Uterus (tissue), 4 donors: ENCODE measurements at places on chromosomes 3 and 15. TPM values are rescaled to one million over a fixed set of nuclear protein-coding genes. Genes with fewer than 3 reads are reported as not detected.
A peak's percentile ranks its signal among the peaks of the same experiment; 100 is the strongest.

Gene FURIN
- 38.2 TPM for total RNA-seq

- no peaks in the 10 kb centered on the region for H3K36me3 ChIP-seq
- H3K4me3 ChIP-seq = no peak overlapping the region
- DNase-seq = no peak
- no peak overlapping the region for H3K27ac ChIP-seq
- H3K27me3 ChIP-seq = no peaks in the 10 kb centered on the region
Measured at GRCh38 chr3:76131396-76132153, 346.2 kb upstream of the ZNF717 start.

Gene TRIM42
- not detected for total RNA-seq

GRCh38 chr15:70039917-70040316 is 57.8 kb downstream of the TLE3 start:
- no peak overlapping the region for H3K27ac ChIP-seq
- no peaks in the 10 kb centered on the region for H3K27me3 ChIP-seq
- no peaks in the 10 kb centered on the region for H3K36me3 ChIP-seq
- H3K4me3 ChIP-seq = no peak overlapping the region

DNA sequence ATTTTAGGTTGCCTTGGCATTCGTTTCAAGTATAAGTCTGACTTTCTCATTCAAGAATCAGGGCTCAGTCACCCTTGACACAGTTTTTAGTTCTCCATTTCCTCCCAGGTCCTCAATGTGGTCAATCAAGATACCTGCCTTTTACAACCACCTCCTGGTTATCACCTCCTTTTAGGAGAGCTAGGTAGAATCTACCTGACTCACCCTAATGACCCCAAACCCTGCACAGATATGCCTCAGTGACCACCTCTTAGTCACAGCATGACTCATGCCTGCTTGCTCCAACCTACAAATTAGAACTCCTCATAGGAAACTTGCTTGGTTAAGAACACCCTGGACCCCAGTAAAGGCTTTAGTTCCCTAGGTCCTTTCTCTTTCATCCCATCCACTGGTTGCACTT is 22.5 kb downstream of the DMXL2 start:
- H3K4me1 ChIP-seq = no peaks in the 10 kb centered on the region
- H3K36me3 ChIP-seq = no peaks in the 10 kb centered on the region
- H3K27ac ChIP-seq = no peak overlapping the region
- H3K27me3 ChIP-seq = no peaks in the 10 kb centered on the region
- no peak overlapping the region for H3K4me3 ChIP-seq

- DNase-seq = no peak
- H3K27me3 ChIP-seq = no peaks in the 10 kb centered on the region
- H3K4me3 ChIP-seq = no peak overlapping the region
- H3K36me3 ChIP-seq = no peaks in the 10 kb centered on the region
- no peaks in the 10 kb centered on the region for H3K4me1 ChIP-seq
Measured at GRCh38 chr3:6612034-6612616, 248.8 kb upstream of the GRM7 start.

DNA sequence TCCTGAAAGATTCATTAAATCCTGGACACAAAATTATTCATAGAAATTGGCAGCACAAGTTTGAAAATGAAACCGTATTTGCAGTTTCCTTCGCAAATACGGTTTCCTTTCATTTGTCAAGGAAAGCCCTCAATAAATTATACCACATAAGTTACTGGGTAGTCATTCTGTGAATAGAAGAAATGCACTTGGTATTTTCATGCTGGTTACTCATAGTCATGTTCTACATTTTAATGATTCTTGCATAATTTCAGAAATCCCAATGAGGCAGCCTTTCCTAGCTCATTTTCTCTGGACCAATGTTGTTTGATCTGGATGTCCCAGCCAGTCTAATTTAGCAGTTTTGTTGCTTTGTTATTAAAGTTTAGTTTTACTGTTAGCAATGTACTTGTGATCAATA is 43.2 kb downstream of the MINAR1 start:
- H3K27ac ChIP-seq = no peak overlapping the region
- no peaks in the 10 kb centered on the region for H3K36me3 ChIP-seq
- no peak overlapping the region for H3K4me3 ChIP-seq
- no peaks in the 10 kb centered on the region for H3K4me1 ChIP-seq
- no peaks in the 10 kb centered on the region for H3K27me3 ChIP-seq

Gene AMOTL2
- total RNA-seq = 55.9 TPM

Gene FXR1
- total RNA-seq = 236 TPM

DNA sequence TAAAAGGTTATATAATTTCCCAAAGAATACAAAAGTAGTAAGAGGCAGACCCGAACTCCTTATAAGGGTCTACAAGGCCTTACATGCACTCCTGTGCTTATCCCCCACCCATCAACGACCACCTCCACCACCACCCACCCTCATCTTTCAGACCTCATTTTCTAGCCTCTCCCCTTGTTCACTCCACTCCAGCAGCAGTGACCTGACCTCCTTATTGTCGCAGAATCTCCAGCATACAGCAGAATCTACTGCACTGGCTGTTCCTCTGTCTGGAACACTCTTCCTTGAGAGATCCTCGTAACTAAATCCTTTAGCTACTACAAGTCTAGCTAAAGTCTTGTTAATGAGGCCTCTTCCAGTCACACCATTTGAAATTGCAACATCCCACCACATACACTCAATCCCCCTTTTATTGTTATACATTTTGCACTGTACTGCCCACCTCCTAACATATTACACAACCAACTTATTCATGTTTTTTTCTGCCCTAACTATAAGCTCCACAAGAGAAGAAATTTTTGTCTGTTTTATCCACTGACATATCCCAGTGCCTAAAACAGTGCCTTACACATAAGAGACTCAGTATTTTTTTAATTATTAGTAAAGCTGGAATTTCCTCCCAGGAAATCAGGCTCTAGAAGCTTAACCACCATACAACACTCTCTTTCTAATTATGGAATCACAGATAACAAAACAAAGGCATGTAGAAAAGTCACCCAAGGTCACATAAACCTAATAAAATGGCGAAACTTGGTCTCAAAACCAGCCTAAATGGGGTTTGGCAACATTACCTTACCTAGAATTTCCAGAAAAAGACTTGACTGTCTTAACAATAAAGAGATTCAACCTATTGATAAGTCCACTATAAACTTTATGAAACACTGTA is 40.2 kb downstream of the ZNF148 start:
- H3K27me3 ChIP-seq = no peaks in the 10 kb centered on the region
- H3K27ac ChIP-seq = no peak overlapping the region
- no peak for DNase-seq
- H3K4me1 ChIP-seq = peaks cover 8% of the 10 kb centered on the region
- H3K36me3 ChIP-seq = no peaks in the 10 kb centered on the region

GRCh38 chr3:30161375-30161774 is 445.0 kb upstream of the TGFBR2 start:
- H3K36me3 ChIP-seq = no peaks in the 10 kb centered on the region
- no peak overlapping the region for H3K4me3 ChIP-seq
- no peaks in the 10 kb centered on the region for H3K27me3 ChIP-seq
- H3K27ac ChIP-seq = no peak overlapping the region
- H3K4me1 ChIP-seq = no peaks in the 10 kb centered on the region

DNA sequence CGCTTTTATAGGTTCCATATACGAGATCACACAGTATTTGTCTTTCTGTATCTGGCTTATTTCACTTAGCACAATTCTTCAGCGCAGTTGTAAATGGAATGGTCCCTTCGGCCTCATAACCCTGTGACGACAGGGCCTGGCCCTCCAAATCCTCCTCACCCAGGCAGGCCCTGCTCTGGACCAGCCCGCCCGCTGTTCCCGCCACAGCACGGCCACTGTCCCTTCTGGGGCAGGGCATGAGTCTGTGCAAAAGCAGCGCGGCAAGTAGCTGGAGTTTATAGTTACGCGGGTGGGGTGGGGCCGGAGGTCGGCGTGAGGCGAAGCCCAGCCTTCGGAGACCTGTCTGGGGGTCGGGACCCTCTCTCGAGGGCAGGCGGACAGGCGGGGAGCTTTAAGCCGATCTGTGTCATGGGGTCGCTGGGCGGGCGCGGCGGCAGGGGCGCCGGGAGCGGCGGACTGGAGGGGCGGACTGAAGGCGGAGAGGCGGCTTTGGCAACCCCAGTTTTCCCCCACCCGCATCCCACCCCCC is 543 bp downstream of the ARPIN start:
- no peaks in the 10 kb centered on the region for H3K27me3 ChIP-seq
- DNase-seq = no peak
- H3K27ac ChIP-seq = peak overlapping the region; percentile 83
- peaks cover 4% of the 10 kb centered on the region for H3K4me1 ChIP-seq
- H3K36me3 ChIP-seq = no peaks in the 10 kb centered on the region

Gene ZNF280D
- 116 TPM for total RNA-seq

Gene LRTM1
- not detected for total RNA-seq
